ENCODE measurements at places on chromosomes 11 and 22.

- no peak for DNase-seq
Measured at GRCh38 chr11:60810569-60810968, 25.4 kb downstream of the MS4A10 start.

DNA sequence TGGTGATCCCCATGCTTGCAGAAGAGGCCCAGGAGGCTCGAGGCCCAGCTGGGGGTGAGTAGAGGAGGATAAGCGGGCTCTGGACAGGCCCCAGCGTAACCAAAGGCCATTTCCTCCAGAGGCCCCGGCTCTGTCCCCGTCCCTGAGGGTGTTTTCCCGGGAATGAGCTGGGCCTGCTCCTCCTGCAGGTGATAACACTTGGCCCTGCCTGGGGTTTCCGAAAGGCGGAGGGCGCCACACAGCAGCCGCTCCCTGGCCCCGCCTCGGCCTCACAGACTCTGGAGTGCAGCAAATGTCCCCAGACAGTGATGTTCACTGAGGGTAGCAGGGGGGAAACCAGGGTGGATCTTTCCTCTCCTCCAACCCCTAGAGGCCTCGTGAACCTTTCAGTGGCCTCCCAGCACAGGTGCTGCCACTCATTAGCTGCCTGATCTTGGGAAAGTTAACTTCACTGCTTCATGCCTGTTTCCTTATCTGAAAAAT lies 10.5 kb upstream of the MGAT3 start:
- DNase-seq, result no peak

- DNase-seq, result no peak
Measured at GRCh38 chr11:70930215-70930614, 322.2 kb downstream of the SHANK2 start.

GRCh38 chr11:14275076-14275475 lies 83.9 kb downstream of the RRAS2 start:
- DNase-seq, result no peak

- no peak for DNase-seq
Measured at GRCh38 chr11:125351033-125351867, 144.8 kb downstream of the FEZ1 start.

Measured in activated effector memory CD4-positive, alpha-beta T cell treated with anti-CD3 and anti-CD28 coated beads, Interleukin-2, amount 50 U/mL, for 16 hours (primary cell).